ENCODE measurements at places on chromosomes 16 and 17.

- DNase-seq: no peak
Measured at GRCh38 chr16:87056551-87056950, 260.6 kb downstream of the C16orf95 start.

- DNase-seq: peak; percentile 21
Measured at GRCh38 chr17:29722411-29723198, 99.9 kb upstream of the CORO6 start.

DNA sequence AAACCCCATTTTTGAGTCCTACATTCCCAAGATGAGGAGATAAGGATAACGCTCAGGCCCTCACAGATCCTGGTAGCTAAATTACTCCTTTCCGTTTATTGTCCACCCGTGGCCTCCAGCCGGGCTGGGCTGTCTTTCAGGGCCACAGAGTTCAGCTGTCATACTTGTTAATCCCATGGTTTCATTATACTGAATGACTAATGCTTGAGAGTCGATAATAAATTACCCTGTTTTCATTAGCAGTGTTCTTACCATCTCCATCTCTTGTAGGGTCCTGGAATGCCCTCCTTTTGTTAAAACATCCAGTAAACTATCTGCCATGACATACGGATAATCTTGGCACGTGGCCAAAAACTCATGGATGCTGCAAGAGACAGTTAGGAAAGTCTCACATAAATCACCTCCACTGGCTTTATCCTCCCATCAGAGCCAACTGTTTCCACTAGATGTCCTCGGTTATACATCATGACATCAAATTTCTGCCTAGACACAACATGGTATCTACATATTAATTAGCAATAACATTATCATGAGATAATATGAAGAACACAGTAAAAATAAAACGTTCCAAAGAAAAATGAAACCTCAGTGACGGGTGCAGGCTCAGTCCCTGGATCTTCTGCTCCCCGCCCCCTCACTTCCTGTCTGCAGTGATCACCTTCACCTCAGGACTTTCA is 45.3 kb downstream of the BRD7 start:
- no peak for DNase-seq

GRCh38 chr17:75764711-75765421 is at the start of gene GALK1:
TSS of gene GALK1 (minus strand) at chr17:75765192. CDS start at chr17:75765136, 56 bp downstream.
- DNase-seq: peak; percentile 78

DNA sequence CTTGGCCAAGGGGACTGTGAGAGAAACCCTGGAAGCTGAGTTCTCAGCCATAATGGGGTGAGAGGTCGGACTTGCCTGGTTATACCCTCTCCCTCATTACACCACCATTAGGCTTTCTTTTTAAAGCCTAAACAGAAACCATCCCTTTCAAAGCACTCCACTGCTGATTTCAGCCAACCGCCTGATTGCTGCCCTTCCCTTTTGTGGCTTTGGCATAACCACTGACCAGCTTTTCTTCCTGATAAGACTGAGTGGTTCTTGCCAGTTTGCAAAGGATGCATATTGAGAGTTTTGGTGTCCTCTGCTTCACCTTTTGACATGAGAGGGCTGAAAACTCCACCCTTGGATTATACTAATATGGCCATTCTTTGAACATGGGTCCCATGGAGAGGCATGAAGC is 308.2 kb upstream of the GOT2 start:
- no peak for DNase-seq

DNA sequence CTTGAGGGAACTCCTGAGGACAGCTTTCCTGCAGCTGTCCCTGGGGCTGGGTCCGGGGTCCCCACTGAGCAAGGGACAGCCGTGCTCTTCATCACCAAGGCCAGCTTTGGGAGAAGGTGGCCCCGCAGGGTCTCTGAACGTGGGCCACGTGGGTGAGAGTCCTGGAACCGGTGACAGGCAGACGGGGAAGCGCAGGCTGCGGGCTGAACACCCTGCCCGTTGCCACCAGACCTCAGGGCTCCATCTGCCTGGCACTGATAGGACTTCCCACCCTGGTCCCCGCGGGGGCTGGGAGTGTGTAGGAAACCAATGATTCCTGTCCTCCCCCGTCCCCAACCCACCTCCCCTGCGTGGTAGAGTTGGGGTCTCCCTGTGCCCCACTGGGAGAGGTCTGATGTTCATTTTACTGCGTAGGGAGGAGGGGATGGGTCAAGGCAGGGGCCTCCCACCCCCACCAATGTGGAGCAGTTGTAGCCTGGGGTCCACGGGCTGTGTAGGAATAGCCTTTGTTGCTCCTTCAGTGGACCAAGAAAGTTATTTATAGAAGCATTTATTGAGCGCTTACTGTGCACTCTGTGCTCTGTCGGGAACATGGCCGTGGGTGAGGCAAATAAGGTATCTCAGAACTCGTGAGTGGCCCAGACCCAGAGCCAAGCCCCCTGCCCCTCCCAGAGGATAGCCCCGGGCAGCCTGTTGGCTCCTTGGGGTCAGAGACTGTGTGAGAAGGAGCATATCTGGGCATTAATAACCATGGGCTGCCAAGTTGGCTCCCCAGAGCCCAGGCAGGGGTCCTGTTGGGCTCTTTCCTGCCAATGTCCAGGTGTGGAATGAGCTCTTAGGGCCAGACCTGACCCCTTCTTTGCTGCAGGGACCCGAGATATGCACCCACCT is 1.3 kb downstream of the ADGRG1 start:
- no peak for DNase-seq

Measured in activated CD4-positive, alpha-beta T cell treated with anti-CD3 and anti-CD28 coated beads, Interleukin-2, amount 50 U/mL, for 48 hours (primary cell).